Activated CD4-positive, CD25-positive, alpha-beta regulatory T cell treated with anti-CD3 and anti-CD28 coated beads, Interleukin-2, amount 50 U/mL, for 72 hours (primary cell): ENCODE measurements at places on chromosomes 3 and 15.

GRCh38 chr3:38586546-38587520 lies 62.7 kb downstream of the SCN5A start:
- peak; percentile 13 for DNase-seq

- no peak for DNase-seq
Observed at GRCh38 chr3:5423523-5423922, 236.0 kb downstream of the EDEM1 start.

GRCh38 chr15:27111323-27111722 lies 140.3 kb downstream of the GABRG3 start:
- no peak for DNase-seq

- no peak for DNase-seq
Observed at GRCh38 chr15:91942720-91943394, 89.3 kb downstream of the SLCO3A1 start.

GRCh38 chr3:102682741-102683140 lies 247.9 kb downstream of the ZPLD1 start:
- DNase-seq, result no peak

- no peak for DNase-seq
Observed at GRCh38 chr3:123141276-123141675, 60.5 kb upstream of the SEC22A start.

DNA sequence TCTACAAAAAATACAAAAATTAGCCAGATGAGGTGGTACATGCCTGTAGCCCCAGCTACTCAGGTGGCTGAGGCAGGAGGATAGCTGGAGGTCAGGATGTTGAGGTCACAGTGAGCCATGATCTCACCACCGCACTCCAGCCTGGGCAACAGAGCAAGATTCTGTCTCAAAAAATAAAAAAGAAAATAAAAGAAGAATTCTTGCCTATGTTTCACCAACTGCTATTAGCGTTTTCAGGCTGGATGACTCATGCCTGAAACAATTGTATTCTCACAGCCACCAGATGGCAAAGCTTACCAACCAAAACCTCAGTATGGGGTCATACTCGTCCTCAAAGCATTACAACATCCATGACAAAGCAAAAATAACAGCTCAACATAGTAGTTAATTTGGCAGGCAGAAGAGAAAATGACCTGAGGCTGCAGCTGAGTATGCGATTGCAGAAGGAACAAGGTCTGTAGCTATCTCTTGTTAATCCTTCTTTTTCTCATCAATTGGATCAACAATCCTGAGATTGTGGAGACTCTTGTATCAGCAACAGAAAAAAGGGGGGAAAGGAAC lies 52.2 kb downstream of the TP53BP1 start:
- no peak for DNase-seq

GRCh38 chr15:47517737-47518136 lies 199.6 kb upstream of the SEMA6D start:
- no peak for DNase-seq

- DNase-seq, result no peak
Observed at GRCh38 chr3:54045061-54045815, 77.1 kb upstream of the CACNA2D3 start.

- DNase-seq, result no peak
Observed at GRCh38 chr3:64019271-64019670, 4.0 kb downstream of the PSMD6 start.

DNA sequence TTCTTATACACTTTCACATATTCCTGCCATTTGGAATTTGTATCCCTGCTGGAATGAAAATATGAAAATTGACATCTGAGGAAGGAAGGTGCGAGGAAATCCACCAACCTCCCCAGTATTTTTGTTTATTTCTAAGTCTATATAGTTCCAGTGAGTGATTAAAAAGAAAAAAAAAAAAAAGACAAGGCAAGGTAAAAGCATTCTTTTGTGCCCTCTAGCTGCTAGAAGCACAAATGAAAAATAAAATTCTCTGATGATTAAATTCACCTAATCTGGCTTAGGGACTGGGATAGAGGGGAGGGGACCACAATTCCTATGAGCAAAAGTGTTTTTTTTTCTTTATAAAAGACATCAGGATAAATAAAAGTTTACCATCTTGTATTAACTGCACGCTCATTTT lies 370.9 kb downstream of the NR2F2 start:
- DNase-seq, result no peak

GRCh38 chr15:100653608-100654007 lies 51.2 kb downstream of the ASB7 start:
- DNase-seq, result no peak

GRCh38 chr15:46525984-46526725 lies 891.3 kb downstream of the SQOR start:
- no peak for DNase-seq

DNA sequence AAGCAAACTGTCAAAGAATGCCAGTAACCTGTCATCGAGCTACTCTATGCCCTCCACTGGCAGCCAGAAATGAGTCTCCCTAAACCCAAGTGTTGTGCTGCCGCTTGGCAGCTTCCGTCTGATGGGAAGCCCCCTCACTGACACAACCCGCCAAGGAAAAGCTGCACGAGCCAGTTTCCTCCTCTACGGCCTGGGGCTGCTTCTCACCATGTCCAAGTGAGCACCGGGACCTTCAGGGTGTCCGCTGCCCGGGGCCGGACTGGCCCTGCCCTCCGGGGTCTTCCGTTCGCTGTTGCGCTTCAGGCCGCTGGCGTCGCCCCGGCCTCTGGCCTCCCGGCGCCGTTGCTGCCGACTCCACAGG lies 490 bp downstream of the TOMM70 start:
- peak; percentile 45 for DNase-seq

GRCh38 chr3:37307321-37307720 lies 132.9 kb upstream of the LRRFIP2 start:
- no peak for DNase-seq

- no peak for DNase-seq
Observed at GRCh38 chr3:127985216-127985615, 67.0 kb upstream of the SEC61A1 start.

- no peak for DNase-seq
Observed at GRCh38 chr15:51299187-51300015, 39.0 kb downstream of the CYP19A1 start.

DNA sequence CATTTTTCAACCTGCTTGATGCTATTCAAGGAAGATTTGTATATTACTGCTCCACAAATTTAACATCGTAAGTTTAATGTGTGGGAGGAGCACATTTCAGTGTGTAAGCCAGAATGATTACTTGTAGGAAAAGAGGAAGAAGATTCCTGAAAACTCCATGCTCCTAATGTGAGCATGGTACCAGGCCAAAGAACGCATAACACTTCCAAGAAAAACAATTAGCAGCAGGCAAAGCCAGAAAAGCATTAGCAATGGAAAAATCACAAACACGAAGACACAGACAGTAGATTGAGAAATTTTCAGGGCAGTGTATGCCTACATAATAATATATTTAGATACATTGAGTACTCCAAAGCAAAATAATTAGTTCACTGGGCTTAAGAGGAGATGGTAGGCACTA lies 96.6 kb upstream of the CBLB start:
- no peak for DNase-seq

DNA sequence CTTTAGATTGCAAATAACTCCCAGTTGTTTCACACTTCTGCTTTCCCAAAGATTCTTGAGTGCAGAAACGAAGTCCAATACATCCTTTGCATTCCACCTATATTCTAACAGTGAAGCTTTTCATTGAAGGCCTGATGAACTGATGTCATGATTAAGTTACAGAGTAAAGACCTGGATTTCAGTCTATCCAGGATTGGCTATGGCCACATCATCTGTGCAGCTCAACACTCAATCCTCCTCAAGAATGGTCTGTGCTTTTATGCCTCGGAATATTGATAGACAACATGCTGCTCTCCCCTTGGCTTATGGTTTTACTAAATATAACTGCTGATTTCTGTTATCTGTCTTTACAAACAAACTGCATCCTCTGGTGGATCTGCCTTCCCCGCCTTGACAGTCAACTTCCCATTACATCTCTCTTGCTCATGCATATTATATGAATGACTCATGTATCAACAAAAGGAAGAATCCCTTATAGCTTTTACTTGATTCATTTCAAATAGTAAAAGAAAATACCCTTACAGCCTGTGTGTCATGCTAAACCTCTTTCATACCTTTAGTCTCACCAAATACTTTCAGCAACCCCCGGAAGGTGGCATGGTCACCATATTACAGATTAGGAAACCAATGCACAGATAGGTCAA lies 59.5 kb downstream of the SCN11A start:
- DNase-seq, result no peak

GRCh38 chr15:65085990-65086679 lies 9.6 kb downstream of the KBTBD13 start:
- no peak for DNase-seq

- no peak for DNase-seq
Observed at GRCh38 chr3:111252779-111253178, 181.2 kb downstream of the NECTIN3 start.

GRCh38 chr3:153165261-153165681 lies 3.2 kb downstream of the RAP2B start:
- no peak for DNase-seq

- no peak for DNase-seq
Observed at GRCh38 chr15:42226648-42227047, 18.5 kb upstream of the VPS39 start.

- no peak for DNase-seq
Observed at GRCh38 chr3:194540274-194540905, 53.6 kb upstream of the ATP13A3 start.

GRCh38 chr3:64619216-64619615 lies 68.6 kb downstream of the ADAMTS9 start:
- no peak for DNase-seq

- no peak for DNase-seq
Observed at GRCh38 chr15:83585601-83586335, 68.2 kb upstream of the ADAMTSL3 start.

DNA sequence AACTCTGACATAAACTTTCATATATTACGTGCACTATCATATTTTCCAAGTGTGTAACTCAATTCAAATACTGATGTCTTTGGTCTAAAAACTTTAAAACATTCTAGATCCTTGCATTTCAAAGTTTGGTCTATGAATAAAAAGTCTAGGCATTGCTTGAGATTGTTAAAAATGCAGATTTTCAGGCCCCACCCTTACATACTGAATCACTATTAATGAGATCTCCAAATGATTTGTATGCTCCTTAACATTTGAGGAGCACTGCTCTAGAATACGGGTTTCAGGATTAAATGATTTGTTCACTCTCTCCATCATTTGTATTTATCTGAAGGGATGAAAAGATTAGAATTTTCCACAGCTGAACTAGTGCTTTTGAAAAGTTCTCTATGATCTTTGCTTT lies 202.9 kb downstream of the KBTBD8 start:
- no peak for DNase-seq

- DNase-seq, result no peak
Observed at GRCh38 chr15:50344006-50344464, 11.0 kb downstream of the GABPB1 start.

DNA sequence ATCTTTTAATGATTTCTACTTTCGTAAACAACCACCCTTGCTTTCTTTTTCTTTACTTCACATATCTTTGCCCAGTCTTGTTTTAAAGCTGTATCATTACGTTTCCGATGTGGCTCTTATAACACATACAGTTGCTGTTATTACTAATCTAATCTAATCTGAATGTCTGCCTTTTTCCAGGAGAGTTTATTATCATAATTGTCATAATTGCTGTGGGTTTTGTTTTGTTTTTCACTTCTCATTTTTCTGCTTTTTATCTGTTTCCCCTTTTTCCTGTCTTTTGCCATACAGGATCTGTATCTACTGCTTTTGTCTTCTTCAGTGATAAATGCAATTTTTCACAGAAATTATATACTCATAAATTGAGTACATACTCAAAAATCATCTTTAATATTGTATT lies 24.9 kb downstream of the HACL1 start:
- DNase-seq, result no peak

GRCh38 chr15:31328969-31329639 lies 2.5 kb downstream of the KLF13 start:
- peak; percentile 48 for DNase-seq

- DNase-seq, result no peak
Observed at GRCh38 chr3:161072211-161072621, 32.9 kb downstream of the B3GALNT1 start.

GRCh38 chr3:156812521-156813335 lies 13.4 kb upstream of the LEKR1 start:
- DNase-seq, result no peak

- no peak for DNase-seq
Observed at GRCh38 chr3:65118912-65119499, 431.2 kb upstream of the ADAMTS9 start.

GRCh38 chr3:64084640-64085039 lies 61.3 kb upstream of the PSMD6 start:
- DNase-seq, result no peak

GRCh38 chr3:122665881-122666280 lies 14.8 kb upstream of the PARP14 start:
- DNase-seq, result no peak

GRCh38 chr3:78129707-78130106 lies 1089.8 kb downstream of the ROBO2 start:
- no peak for DNase-seq

DNA sequence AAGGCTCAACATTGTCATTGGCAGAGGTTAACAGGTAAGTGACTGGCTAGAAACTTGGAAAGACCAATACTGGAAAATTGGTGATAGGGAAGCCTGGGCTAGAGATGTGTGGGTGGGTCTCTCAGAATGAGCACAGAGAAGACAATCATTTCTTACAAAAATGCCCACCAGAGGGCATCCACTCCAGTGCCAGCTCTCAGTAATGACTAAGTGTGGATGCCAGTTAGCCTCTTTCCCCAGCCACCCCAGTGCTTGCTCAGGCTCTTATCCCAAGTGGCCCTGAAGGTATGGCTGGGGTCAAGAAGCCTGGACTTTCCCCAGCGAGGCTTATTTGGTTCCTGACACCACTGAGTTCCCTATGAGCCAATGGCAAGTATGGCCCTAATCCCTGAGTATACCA lies 115.9 kb upstream of the ST8SIA2 start:
- no peak for DNase-seq

- DNase-seq, result no peak
Observed at GRCh38 chr3:40737343-40737742, 212.6 kb downstream of the ZNF621 start.

DNA sequence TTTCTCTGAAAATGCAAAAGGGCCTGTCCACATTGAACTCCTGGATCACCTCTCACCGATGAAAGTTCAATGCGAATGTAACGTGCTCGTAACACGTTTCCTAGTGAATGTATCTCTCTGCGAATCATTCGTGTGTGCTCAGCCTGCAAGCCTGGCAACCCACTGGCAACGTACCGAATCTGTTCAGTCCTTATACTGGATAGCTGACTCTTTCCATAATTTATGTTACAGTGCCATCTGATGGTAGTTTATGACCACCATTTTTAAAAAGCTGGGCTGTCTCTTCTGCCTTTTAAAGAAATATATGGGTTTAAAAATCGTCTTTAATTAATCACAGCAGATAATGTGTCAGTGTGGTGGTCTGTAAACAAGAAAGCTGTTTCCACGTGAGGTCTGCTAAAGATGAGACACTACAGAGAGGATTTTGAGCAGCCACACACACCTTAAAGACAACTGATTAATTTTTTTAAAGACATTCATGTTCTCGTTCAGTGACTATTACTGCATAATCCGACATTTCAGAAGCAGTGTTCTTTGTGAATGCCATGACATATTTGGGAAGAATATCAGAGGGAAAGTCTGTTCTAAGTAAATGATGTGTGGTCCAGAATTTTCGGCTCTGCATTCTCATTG lies 69.4 kb upstream of the FOXP1 start:
- no peak for DNase-seq
